ENCODE measurements at places on chromosomes 2 and 18.

GRCh38 chr2:142082368-142082767 is 48.4 kb downstream of the LRP1B start:
- DNase-seq = no peak

GRCh38 chr2:181725476-181725875 is 45.2 kb upstream of the NEUROD1 start:
- DNase-seq = no peak

DNA sequence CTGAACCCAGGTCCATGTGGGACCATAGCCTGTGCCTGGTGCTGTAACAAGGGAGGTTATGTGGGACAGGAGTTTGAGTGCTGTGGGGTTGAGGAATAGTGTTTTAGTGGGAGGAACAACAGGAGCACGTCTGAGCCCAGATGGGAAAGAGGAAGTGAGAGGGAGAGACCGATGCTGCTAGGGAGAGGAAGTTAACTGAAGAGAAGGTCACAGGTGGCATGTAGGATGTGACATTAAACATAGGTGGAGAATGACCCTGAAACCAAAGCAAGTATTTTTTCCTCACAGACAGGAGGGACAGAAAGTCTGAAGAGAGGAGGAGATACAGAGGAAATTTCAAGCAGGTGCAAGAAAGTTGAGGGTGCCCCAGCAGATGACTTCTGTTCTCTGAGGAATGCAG is 87.8 kb downstream of the ACOXL start:
- no peak for DNase-seq

DNA sequence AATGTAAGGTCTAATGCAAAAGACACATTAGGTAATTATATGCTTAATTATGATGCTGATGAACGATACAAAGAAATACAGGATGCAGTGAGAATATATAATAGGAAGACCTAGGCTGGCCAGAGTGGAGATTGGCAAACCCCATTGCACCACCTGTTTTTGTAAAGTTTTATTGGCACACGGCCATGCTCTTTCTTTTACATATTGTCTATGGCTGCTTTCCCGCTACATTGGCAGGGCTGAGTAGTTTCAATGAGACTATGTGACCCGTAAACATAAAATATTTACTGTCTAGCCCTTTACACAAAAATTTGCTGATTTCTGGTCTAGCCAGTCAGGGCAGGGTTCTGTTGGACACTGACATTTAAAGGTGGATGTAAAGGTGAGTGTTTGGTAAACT is 5.4 kb downstream of the SEC11C start:
- no peak for DNase-seq

DNA sequence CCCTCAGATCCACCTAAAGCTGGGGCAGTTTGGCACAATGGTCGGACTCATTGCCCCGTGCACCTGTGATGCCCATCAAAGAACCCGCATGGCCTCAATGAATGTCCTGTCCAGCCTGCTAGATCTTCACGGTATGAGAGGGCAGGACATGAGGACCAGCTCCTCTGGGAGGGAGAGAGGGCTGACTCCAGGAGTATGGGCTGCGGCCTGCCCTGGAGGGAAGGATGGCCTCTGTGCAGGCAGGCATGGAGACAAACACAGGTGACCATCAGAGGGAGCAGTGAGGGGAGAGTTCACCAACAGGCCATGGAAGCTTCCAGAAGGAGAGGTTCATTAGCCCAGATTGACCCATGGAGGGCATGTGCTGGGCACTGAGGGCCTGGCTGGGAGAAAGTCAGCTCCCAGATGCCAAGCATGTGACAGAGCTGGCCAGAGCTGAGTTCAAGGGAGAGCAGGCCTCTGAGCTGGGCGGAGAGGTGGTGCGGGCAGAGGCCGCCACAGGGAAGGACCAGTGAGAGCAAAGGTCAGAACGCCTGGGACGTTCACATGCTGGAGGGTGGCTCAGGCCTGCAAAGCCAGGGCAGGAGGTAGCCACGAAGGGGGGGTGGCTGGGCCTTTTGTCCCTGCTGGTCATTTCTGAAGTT is 36.2 kb downstream of the HJURP start:
- no peak for DNase-seq

GRCh38 chr2:121099329-121100290 is 185.4 kb downstream of the TFCP2L1 start:
- DNase-seq = no peak

GRCh38 chr2:235141411-235142128 is 189.8 kb downstream of the SH3BP4 start:
- DNase-seq = no peak

GRCh38 chr2:46540496-46541331 is 61.3 kb downstream of the TMEM247 start:
- DNase-seq = no peak

DNA sequence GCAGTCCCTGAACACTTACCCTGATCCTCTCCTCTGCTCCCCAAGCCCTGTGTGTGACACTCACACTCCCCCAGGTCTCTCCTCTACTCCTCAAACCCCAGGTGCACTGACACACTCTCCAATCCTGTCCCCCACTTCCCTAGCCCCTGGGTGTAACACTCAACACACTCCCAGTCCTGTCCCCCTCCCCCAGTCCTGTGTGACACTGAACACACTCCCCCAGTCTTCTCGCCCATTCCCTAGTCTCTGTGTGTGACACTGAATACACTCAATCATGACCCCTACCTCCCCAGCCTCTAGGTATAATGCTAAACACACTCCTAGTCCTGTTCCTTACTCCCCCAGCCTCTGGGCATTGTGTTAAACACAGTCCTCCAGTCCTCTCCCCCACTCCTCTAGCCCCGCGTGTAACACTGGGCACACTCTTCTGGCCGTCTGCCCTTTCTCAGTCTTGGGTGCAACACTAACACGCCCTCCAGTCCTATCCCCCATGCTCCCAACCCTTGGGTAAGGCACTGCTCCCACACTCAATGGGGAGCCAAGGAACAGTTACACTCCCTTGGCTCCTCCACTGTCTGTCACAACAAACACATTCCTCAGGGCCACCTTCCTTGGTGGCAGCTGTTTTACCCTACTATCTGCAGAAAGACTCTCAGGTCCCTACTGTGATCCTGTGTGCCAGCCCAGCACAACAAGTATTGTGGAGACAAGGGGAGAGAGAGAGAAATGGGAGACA is 82.5 kb upstream of the PKDCC start:
- DNase-seq = no peak

DNA sequence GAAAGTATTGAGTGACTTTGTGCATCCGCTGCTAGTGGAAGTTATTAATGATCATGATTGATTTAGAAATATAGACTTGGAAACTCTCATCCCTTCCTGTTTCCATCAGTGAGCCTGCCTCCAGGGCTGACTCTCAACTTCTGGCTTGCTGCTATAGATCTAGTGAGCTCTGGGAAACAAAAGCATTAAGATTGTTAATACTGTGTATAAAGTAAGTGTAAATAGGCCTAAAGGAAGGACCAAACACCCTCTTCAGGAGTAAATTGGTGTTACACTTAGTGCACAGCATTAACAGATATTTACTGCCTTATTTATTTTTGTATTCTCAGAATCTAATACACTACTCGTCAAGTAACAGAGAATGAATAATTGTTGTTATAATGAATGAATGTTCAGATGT is 285.6 kb downstream of the THSD7B start:
- DNase-seq = no peak

- no peak for DNase-seq
Measured at GRCh38 chr18:36849288-36850006, 20.5 kb downstream of the KIAA1328 start.

- DNase-seq = no peak
Measured at GRCh38 chr18:68648191-68648590, 66.7 kb downstream of the TMX3 start.

DNA sequence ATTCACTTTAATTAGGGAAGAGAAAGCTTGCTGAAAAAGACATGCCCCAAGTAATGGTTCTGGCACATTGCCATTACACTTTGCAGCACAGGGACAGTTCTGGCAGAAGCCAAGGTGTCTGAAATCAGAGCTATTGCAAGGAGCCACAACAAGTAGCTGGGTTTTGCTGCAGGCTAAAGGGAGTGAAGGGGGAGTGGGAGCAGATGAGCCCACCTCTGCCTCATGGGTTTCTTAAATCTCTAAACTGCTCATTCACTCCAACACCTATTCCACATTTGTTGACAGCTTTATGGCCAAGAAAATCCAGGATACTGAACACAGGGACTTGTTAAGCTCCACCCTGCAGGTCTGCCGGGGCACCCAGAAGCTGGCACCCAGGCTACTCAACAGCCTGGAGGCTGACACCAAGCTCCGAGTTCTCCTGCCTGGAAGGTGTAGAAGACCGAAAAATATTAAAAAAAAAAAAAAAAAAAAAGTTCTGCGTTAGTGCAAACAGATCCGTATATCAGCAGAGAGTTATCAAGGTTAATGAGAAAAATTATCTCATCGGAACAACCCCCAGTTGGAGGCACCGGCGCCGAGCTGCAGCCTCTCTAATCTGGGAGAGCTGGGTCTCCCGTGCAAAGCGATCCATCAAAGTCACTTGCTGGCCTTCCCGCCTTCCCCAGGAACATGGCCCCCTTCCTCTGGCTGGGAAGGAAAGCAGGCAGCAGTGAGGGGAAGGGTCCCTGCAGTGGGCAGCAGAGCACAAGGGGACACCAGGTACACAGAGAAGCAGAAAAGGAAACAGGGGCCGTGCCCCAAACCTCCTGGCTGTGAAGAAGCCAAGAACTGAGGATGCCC is 123.7 kb downstream of the HNMT start:
- no peak for DNase-seq

GRCh38 chr2:130381619-130382018 is 25.8 kb downstream of the PTPN18 start:
- no peak for DNase-seq

GRCh38 chr2:238308177-238308576 is 12.1 kb upstream of the TRAF3IP1 start:
- no peak for DNase-seq

- DNase-seq = no peak
Measured at GRCh38 chr2:7190587-7191324, 273.5 kb downstream of the RNF144A start.

- DNase-seq = no peak
Measured at GRCh38 chr2:11314487-11314886, 29.9 kb downstream of the ROCK2 start.

DNA sequence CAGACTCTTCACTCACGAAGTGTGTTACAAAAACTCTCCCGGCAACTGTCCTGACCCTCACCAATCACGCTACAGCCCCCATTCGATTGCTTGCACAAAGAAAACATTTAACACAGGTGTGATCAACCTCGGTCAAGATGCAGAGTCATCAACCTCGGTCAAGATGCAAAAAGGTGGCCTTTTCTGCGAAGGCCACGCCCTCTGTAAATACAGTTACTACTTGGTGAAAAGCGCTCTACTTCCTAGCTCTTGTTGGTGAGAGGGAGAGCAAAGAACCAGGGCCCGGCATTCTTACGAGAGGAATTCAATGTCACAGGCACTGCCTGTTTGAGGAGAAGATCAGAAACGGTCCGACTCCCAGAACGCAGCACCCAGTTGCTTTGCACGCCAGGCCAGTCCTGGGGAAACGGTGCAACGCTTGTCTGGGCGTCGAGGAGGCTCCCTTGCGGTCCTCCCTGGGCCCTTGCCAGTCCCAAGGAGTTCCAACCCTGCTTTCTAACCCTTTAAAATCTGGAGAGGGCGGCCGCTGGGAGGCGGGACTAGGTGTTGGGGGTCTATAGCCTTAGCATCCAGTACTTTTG is 1.9 kb downstream of the PIEZO2 start:
- no peak for DNase-seq

DNA sequence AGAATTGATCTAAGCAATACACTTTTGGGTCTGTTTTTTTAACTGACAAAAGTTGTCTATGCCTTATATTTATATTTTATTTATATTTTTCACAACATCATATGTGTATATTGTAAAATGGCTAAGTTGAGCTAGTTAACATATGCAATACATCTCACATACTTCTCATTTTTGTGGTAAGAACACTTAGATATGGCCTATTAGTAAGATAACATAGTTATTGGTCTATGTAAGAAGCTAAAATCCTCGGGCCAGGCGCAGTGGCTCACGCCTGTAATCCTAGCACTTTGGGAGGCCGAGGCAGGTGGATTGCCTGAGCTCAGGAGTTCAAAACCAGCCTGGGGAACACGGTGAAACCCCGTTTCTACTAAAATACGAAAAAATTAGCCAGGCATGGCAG is 275.6 kb upstream of the ID2 start:
- no peak for DNase-seq

GRCh38 chr18:72637299-72637698 is 93.2 kb upstream of the CBLN2 start:
- no peak for DNase-seq

DNA sequence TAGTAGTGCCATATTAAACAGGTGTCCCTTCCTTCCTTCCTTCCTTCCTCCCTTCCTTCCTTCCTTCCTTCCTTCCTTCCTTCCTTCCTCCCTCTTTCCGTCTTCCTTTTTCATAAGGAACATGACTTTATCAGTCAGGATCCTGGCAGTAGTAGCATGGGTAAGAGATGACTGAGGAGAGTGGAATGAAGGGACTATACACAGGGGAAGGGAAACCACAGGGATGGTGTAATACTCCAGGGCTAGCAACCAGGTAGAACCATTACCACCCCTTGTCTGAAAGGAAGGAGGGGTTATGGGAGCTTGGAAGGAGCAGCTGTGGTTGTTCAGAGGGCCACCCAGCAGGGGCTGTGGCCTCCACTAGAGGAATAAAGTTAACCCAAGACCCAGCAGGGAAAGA is 23.2 kb upstream of the KDM3A start:
- no peak for DNase-seq

- DNase-seq = no peak
Measured at GRCh38 chr18:46134920-46135675, 30.9 kb downstream of the HAUS1 start.

DNA sequence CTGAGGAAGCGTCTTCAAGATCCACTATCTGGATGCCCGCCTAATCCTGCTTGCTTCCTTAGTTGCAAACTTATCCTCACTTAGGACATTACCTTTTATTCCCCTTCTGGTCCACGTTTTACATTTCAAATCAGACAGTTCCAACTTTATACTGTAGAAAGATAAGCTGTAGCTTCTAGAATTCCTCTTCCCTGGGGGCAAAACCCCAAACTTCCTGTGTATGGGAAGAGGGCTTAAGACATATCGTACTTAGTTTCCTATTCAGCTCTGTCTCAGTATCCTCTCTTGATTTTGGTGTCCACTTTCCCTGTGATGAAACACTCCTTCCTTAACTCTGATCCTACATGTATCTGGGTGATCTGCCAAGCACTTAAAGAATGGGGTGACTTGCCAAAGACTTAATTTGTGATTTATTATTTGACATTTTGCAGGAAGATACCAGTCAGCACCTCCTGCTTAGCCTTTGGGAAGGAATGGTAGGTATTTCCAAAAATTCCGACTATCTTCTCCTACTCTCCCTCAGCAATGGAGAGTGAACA is 245.2 kb downstream of the CDCA7 start:
- no peak for DNase-seq

GRCh38 chr2:40101131-40101575 is 322.1 kb upstream of the THUMPD2 start:
- DNase-seq = no peak

- no peak for DNase-seq
Measured at GRCh38 chr18:30658306-30658705, 384.2 kb downstream of the DSC3 start.

- no peak for DNase-seq
Measured at GRCh38 chr18:24702001-24702515, 241.6 kb downstream of the HRH4 start.

GRCh38 chr2:7077660-7078267 is 160.6 kb downstream of the RNF144A start:
- no peak for DNase-seq

All from activated CD4-positive, alpha-beta T cell treated with anti-CD3 and anti-CD28 coated beads for 24 hours (primary cell).